ENCODE measurements at places on chromosomes 5 and 9. TPM values are rescaled to one million over a fixed set of nuclear protein-coding genes. Genes with fewer than 3 reads are reported as not detected.

DNA sequence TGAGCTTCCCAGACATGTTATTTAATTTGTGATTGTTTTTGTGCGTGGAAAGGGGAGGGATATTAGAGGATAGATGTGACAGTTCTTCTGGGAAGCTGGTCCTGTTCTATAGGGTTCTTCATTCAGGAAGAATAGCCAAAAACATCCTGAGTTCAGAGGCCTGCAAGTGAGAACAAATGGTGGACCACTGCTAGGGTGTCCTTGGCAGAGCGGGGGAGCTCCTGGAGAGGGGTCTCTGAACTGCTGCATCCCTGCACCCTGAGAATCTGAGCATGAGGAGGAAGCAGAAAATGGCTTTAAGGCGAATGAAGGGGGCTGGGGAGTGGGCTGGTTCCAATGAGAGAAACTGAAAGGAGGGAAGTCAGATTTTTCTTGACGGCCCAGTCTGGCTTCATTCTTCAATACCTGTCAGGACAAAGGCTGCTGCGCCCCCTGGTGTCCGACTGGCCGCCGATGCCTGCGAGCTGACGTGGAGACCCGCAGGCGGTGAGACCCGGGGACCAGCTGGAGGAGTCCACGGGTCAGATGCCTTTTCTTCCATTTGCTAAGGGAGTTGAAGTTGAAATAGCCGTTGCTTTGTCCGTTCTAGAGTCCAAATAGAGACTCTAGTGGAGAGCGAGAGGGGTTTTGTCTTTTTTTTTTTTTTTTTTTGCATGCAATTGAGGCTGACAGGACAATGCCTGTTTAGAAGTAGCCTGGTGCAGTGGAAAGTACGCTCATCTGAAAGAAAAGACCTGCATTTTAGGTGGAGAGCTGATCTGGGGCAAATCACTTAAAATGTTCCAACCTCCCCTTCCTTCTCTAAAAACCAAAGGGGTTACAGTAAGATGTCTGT lies 39.5 kb upstream of the NFIB start:
- DNase-seq = peak; percentile 12

The IRX2 gene
- not detected for total RNA-seq

- DNase-seq = no peak
Observed at GRCh38 chr9:17063535-17064135, 71.2 kb upstream of the CNTLN start.

DNA sequence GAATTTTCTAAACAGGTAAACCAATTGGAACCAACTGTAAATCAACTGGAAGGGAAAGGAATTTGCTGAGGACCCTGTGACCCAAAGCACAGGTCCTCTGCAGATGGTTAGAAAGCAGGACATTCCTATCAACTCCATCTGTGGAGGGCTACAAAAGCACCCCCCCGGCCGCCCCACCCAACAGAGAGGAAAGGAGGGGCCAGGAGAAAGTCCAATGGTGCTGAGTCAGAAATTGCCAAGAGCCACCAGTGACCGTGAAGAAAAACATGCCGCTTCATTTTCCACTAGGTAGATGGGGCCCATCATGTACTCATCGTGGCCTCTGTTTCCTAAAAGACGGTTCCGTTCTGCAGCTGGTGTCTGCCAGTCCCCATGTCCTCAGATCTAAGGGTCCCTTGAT lies 66.3 kb downstream of the RAPGEF1 start:
- DNase-seq = no peak

The PNPLA7 gene
- 12.4 TPM for total RNA-seq
